Testis (tissue), 5 donors: ENCODE measurements at places on chromosomes 1 and 21.

DNA sequence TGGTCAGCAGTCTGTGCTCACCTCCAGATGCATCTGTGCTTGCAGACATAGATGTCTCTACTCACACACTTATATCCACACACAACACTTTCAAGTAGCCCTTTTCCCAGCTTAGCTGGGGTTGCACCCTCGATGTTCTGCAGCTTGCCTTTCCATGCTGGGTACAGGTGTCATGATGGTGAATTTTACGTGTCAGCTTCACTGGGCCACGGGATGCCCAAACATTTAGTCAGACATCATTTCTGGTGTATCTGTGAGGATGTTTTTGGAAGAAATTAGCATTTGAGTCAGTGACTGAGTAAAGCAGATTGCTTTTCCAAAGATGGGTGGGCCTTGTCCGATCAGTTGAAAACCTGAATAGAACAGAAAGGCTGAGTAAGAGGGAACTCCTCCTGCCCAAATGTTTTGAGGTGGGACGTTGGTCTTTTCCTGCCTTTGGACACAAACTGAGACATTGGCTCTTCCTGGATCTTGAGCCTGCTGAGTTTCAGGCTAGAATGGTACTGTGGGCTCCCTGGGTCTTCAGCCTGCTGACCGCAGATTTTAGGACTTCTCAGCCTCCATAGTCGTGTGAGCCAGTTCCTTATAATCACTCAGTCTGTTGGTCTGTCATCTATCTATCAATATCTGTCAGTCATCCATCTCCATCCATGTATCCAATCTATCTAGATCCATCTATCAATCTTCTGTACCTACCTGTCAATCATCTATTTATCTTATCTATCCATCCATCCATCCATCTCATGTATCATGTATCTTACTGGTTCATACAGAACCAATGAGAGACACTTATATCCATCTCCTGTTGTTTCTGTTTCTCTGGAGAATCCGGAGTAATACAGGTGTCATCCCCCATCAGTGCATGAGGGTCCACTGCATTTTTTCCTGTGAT is 12.7 kb upstream of the OBSCN start:
- no peak for DNase-seq

DNA sequence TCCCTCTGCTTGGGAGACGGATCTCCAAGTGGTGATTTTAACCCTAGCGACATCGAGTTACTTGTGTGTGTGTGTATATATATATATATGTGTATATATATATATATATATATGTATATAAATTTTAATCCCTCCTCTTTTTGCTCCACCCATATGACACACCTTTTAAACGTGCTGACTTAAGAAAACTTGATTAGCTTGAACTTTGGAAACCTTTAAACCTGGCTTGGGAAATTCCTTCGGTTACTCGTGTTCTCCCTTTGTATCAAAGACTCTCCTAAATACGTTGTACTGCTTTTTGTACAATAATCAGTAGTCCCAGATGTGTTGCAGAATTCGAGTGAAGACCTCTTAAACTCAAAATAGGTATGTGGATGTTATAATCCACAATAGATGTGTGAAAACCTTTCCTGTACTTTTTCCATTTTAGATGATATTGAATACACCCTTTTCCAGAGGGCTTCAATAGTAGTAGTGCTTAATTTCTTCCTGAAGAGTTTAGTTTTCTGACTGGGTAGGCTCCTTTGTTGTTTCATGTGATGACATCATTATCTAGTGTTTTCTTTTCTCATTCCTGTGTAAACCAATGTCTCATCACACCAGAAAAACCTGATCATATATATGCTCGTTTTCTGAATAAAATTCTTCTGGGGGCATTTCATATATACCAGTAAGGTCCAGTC is 1.4 kb downstream of the RNF11 start:
- DNase-seq: no peak

DNA sequence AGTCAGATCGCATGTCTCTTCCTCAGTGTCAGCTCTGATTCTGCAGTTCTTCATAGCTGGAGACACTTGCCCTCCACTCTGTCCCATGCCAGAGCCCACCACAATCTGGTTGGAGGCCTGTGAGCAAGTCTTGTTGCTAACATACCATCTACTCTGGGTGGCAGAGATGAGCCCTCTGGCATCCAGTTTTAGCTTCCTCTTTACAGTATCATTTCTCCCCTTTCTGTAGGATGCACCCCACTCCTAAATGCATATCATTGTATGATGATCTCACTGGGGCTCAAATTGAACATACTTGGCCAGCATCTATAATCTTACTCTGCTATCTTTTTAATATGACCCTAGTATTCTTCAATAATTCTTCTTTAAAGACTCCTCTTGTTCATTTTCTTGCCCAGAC is 16.9 kb downstream of the PCNX2 start:
- DNase-seq: no peak

DNA sequence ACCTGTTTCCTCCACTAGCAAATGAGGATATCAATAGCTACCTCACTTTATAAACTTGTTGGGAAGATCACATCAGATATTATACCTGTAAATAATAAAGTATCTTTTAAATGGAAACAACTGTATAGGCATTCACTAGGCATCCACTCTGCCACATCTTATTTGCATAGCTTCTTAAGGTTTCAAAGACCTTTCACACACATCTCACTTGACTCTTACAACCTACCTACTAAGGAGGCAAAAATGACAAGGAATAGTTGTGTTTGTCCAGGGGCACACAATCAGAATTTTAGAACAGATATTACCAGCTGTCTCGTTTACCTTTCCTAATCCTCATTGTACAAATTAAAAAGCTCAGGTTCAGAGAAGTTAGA is 51.5 kb downstream of the VANGL2 start:
- no peak for DNase-seq

GRCh38 chr1:11730429-11730891 is 5.5 kb upstream of the AGTRAP start:
- no peak for DNase-seq

GRCh38 chr1:66764994-66765578 is 12.8 kb downstream of the DYNLT5 start:
- DNase-seq: peak; percentile 73

GRCh38 chr1:62613325-62613727 is 16.0 kb downstream of the ANGPTL3 start:
- no peak for DNase-seq

DNA sequence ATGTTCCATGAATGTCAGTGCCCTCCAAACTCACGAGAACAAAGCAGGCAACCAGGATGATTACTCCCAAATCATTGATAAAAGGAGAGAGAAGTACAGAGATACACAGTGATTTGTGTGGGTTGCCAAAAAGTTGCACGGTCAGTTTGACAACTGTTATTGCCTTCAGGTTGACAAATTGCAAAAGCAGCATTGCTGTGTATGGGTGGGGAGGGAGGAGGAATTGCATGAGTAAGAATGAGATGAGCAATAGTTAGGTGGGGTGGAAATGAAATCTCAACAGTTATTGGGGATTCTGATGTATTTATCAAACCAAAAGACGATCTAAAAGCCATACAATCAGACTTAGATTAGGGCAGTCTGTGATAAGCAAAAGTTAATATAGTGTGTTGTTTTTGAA is 93.7 kb downstream of the NTMT2 start:
- DNase-seq: no peak

GRCh38 chr1:188652678-188653077 is 1823.9 kb downstream of the PLA2G4A start:
- no peak for DNase-seq

DNA sequence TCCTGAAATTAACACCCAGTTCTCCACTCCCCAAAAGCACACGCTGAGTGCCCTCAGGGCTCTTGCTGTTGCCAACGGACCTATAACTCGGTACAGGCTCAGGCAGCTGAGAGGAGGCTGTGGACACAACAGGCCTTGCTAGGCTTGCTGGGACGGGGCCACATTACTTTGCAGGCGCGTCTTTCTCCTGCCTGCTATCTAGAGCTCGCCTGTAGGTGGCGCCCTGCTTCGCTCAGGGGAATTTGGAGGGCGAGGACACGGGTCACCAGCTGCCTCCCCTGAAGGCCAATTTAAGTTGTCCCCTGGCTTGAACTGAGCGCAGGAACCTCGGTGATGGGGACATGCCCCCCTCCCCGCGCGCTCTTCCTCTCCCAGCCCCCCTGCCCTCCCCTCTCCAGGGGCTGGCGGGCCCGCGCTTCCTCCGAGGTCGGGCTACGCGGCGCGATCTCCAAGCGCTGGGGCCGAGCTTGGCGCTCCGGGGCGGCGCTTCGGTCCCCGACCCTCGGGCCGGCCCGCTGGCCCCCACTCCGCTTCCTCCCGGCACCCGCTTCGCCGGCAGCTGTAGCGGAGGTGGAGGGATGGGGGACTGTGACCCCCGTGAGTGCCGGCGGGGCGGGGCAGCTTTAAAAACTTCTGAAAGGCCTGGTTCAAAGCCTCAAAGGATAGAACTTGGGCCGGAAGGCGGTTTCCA is 32.4 kb upstream of the NFIA start:
- peak; percentile 95 for DNase-seq
